ENCODE measurements at places on chromosomes 5 and 9.

DNA sequence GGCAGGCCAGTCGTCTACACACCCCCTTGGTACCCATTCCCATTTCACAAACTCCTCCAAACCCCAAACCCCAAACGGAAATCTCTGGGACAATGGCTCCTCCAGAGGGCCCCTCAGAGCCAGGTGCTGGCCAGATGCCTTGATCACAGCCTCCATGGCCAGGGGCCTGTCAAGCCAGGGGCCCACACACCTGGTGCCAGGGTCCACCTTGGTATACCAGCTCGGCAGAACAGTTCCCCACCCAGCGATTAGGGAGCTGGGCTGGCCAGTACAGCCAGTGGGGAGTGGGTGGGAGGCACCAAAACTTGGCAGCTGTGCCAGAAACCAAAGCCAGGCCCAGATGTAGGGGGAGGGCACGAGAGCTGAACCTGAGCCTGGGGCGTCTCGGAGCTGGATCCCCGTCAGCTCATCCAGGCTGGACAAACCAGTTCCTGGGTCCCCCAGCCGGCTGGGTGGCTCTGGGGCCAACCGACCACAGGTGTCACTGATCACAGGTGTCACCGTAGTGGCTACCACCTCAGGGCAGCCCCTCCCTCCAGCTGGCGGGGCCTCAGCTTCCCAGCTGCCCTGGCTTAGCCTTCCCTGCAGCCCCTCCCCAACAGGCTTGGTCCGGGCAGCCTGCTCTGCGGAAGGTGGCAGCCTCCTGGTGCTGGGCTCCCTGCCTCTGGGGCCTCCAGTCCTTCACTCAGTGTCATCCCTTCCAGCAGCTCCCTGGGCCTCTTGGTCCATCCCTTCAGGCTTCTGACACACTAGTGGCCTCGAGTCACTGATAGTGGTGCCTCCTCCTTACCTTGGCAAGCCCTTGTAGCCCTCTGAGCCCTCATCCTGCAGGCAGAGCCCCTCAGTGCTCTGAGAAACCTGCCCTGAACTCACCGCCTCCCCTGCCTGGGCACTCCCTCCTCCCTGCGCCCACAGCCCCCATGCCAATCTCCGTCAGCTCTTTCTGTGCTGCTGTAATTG, 6.6 kb upstream of the RMND5B start:
- DNase-seq: no peak

- no peak for DNase-seq
These were observed 12.0 kb downstream of the BTNL9 start for GRCh38 chr5:181051841-181052671.

DNA sequence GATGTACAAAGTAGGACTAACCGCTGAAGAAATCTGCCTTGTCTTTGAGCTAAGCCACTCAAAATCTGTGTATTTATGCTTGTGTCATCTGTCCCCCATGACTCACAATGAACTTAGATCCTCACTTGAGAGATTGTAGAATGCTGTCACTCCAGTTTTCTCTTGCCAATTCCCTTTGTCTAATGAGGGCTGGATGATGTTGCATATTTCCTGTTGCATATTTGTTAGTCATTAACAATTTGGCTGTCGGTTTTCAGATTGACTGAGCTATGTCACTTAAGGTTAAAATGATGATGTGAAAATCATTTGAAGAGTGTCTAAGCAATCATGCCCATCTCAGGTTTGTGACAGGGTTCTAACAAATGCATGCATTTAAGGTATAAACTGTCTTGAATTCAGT, 481.7 kb downstream of the CDH10 start:
- DNase-seq: no peak

DNA sequence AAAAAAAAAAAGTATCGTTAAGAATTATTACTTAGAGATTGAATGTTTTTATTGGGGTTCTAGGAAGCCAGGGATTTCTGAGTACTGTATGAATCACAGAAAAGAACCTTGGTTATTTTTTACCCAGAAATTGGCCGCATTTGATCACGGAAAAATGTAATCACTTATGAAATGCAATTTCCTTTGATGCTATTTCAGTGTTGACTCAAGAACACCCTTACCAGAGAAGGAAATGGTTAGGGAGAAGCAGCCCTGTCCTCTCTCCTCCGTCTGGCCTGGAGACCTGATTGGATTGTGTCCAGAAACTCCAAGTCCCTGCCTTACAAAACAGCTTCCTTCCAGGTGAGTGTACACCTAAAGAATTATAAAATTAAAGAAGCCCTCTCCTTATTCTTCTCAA, 116.7 kb downstream of the MED10 start:
- DNase-seq: no peak

GRCh38 chr5:60507687-60508086, 192.3 kb downstream of the DEPDC1B start:
- peak; percentile 88 for DNase-seq

Data from astrocyte of the spinal cord (primary cell).